GOT3 (cell line): ENCODE measurements at places on chromosomes 1 and 21.

GRCh38 chr1:40664791-40665190 is 691 bp downstream of the RIMS3 start:
- DNase-seq = no peak

GRCh38 chr1:174710868-174711845 is 263.4 kb downstream of the GPR52 start:
- DNase-seq = no peak

DNA sequence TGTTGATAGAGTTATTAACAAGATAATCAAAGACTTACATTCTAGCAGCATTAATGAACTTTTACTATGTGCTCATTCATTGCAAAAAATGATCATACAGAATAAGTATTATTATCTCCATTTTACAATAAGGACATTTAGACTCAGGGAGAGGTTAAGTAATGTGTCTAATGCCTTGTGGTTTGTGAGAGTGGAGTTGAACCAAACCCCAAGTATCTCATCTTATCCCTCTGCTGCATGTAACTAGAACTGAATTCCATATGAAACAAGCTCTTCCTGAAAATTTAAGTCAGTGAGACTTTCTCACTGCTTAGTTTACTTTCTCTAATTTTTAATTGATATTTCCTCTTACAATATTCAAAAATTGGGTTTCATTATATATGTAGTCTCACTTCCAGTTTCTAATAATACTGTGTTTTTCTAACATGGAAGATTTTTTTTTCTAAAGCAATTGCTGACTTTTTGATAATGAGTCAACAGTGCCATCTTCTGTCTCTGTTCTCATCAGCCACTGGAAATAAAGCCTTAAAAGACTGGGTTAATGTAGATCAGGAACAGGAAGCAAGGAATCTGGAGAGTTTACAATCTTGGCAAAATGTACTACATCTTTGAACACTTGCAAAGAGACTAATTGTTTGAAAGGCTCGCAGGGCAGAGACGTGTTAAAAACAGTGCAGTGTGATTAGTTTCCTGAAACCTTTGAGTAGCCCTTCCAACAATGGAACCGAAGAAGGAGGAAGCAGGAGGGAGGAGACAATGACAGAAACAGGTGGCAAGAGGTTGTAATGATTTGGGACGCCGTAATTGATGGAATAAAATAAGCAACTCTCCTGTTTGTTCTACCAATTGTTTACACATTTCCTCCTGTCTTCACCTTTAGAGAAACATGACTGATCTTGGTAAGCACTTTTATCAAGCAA is 567.6 kb downstream of the MRPL39 start:
- DNase-seq = no peak

- no peak for DNase-seq
Measured at GRCh38 chr1:4652631-4653327, 1.6 kb upstream of the AJAP1 start.

GRCh38 chr21:22889445-22889844 is 1891.2 kb downstream of the NCAM2 start:
- DNase-seq = no peak

GRCh38 chr1:156383023-156383422 is 14.0 kb downstream of the RHBG start:
- no peak for DNase-seq

GRCh38 chr1:7103874-7104273 is 318.6 kb downstream of the CAMTA1 start:
- DNase-seq = no peak

DNA sequence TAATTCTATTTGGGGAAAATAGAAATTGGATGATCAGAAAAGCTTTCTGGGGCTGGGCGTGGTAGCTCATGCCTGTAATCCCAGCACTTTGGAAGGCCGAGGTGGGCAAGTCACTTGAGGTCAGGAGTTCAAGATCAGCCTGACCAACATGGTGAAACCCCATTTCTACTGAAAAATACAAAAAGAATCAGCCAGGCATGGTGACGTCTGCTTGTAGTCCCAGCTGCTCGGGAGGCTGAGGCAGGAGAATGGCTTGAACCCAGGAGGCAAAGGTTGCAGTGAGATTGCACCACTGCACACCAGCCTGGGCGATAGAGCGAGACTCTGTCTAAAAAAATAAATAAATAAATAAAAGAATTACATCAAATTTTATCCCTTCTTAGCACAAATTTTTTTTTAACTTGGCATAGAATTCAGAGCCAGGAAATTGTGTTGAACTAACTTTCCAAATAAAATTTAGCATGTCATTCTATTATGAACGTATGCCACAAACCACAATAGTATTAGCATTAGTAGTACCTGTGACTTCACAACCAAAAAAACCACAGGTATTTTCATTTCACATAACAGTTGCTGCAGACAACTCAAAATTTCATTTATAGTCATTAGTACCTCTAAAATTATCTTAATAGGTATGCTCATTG is 4.5 kb upstream of the ANKRD13C start:
- DNase-seq = no peak

DNA sequence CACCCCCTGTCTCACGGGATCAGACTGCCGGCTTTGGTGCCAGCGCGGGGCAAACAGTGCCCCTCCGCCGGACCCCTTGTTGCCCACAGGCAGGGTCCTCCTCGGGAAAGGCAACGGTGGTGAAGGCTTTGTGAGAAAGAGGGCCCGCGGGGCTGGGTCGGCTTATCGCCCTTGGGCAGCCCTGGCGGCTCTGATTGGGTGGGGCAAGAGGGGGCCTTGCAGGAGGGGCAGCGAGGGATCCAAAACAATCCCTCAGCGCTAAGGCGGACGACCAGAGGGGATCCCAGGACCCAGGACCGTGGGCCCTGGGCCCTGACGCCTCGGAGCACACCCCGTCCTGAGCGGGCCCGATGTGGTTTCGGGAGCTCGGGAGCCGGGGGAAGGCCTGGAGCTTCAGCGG is 3.9 kb upstream of the ZNF678 start:
- DNase-seq = no peak

DNA sequence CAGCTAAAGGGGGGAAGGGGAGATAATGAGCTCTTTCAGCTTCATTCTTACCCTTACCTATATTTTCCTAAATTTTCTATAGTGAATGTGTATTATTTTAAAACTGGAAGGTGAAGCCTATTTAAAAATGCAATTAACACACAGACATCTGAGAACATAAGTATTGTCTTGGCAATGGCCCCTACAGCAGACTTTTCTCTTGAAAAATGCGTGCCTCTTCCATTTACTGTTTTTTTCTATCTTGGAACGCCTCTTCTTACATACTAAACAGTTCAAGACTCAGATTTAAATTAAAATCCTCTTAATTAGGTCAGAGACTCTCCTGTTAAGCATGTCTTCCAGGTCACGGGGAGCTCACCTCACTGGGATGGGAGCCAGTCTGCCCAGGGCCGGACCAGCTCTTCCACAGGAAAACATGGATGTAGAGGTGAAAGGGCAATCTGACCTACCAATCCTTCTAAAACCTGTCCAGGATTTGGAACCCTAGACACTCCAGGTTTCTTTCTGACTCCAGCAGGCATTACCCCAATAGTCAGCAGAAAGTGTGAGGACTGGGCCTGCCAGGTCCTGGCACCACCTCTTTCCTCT is 137.3 kb downstream of the ZNF281 start:
- DNase-seq = no peak

DNA sequence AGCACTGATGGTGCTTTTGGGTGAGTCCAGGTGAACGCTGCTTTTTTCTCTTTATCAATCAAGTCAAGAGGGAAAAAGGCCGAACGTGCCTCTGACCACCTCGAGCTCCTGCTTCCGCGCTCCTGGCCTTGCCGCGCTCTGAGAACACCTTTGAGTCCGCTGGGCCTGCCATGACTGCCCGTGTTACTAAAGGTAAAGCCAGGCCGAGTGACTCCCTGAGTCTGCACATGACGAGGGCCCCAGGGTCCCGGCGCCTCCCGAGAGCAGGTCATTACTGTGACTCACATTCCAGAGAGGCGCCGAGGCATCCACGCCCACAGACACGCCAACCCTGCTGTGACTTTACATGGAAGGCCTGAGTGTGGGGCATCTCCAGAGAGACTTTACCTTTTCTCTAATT is 11.1 kb downstream of the POFUT2 start:
- DNase-seq = no peak

- no peak for DNase-seq
Measured at GRCh38 chr1:3042481-3042880, 21.2 kb downstream of the ACTRT2 start.

GRCh38 chr1:41041614-41042270 is 20.2 kb upstream of the SLFNL1 start:
- DNase-seq = no peak

GRCh38 chr1:248782416-248783141 is 27.0 kb upstream of the LYPD8 start:
- DNase-seq = no peak

- DNase-seq = no peak
Measured at GRCh38 chr1:113103048-113103447, 30.1 kb downstream of the LRIG2 start.

GRCh38 chr1:201637282-201638079 is 98.6 kb downstream of the NAV1 start:
- no peak for DNase-seq

GRCh38 chr21:17185674-17186073 is 327.2 kb upstream of the CXADR start:
- DNase-seq = no peak

- no peak for DNase-seq
Measured at GRCh38 chr1:235240960-235241359, 79.9 kb upstream of the RBM34 start.

GRCh38 chr21:17269760-17270159 is 243.1 kb upstream of the CXADR start:
- DNase-seq = no peak

- DNase-seq = no peak
Measured at GRCh38 chr1:238485912-238486209, 595.1 kb upstream of the ZP4 start.

DNA sequence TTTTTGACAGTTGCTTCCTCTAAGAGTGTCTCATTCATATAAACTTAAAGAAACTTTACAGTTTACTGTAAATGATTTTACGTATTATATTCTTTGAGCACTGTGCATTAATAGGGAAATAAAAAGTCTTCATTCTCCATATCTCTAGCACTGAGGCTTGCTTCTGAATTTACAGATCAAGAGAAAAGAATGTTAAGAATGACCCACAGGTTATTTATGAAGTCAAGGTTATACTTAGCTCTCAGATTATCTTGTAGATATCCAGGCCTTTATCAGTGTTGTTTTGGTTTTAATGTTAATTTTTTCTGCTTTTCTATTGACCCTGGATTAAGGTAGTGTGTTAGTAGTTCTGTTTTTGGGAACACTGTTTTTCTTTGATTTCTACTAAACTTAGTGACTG is 91.4 kb downstream of the GPR161 start:
- no peak for DNase-seq

DNA sequence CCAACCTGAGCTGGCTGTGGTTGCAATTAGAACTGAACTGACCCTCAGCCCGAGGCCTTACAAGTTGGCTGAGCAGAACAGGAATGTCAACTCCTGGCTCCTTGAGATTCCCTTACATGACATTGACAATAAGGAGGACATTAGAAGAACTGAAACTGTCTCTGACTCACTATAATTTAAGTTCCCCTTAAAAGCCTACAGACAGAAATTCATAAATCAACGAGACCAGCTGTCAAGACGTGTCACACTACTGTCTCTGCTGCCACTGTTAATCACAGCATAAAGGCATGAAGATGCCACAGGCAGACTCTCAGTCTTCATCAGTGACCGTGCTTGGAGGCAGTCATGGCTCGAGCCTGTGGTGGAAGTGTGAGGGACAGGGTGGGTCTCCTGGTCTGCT is 168.8 kb downstream of the GABPA start:
- no peak for DNase-seq

- DNase-seq = no peak
Measured at GRCh38 chr1:234839663-234840062, 229.7 kb upstream of the IRF2BP2 start.

DNA sequence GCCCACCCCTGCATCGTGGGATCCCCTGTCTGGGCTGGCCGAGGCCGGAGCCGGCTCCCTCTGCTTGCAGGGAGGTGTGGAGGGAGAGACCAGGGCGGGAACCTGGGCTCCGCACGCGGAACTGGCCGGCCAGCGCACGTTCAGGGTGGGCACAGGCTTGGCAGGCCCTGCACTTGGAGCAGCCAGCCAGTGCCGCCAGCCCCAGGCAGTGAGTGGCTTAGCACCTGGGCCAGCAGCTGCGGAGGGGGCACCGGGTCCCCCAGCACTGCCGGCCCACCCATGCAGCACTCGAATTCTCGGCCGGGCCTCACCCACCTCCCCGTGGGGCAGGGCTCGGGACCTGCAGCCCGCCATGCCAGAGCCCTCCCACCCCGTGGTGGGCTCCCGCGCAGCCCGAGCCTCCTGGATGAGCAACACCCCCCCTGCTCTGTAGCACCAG is 422.6 kb downstream of the AMY1C start:
- no peak for DNase-seq
